ENCODE measurements at places on chromosomes 1 and 21.

DNA sequence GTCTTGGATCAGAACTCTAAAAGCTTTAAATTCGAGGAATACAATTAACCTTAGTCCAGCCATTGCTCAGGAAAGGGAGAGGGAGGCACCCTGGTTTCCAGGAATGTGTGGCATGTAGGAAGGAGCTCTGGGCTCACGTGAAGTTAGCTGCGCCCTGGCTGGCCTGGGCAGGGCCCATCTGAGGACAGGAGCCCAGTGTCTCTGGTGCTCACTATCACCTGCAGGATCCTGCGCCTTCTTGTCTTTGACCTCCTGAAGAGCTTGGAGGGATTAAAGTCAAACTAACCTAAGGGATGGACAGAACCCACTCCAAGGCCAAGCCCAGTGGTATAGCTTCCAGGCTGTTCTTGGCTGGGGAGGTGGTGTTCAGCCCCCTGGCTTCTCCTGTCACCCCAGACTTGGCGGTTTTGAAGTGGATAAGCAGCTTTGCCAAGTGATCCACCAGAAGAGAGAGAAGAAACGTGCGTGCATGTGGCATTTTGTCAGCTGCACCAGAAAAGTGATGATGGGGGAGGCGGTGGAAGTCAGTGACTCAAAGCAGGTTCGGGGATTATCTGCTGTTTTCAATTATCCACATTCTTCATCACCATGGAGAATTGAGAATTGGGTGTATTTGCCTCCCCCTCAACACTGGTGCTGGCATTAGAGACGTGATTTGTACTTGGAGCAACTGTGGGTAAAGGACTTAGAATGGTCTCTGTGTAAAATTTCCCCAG lies 11.9 kb upstream of the KCNN3 start:
- DNase-seq = no peak

GRCh38 chr1:66333466-66334199 lies 200.3 kb upstream of the SGIP1 start:
- no peak for DNase-seq

DNA sequence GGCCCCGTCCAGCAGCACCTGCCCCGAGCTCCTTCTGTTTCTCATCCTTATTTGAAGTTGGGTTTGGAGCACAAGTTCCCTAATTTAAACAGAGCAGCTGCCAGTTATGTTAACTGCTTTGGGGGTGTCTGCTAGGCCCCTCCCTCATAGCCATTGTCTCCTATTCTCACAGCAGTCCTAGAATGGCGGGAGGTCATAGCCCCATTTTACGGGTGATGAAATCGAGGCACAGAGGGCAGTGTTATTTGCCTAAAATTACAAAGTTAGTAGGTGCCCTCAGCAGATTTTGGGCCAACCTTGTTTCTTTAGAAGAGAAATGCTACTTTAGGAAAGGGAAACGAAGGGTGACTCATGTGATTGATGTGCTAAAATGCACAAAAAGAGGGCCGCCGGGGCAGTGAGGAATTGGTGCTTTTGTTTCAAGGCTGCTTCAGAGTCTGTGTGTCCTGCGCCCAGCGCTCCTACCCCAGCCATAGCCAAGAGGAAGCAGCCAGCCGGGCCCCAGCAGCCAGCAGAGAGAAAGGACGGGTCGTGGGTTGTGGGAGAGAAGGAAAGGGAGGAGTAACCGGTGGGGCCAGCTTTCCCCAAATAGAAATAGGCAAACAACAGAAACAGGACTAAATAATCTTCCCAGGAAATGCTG lies 13.0 kb downstream of the VANGL1 start:
- no peak for DNase-seq

DNA sequence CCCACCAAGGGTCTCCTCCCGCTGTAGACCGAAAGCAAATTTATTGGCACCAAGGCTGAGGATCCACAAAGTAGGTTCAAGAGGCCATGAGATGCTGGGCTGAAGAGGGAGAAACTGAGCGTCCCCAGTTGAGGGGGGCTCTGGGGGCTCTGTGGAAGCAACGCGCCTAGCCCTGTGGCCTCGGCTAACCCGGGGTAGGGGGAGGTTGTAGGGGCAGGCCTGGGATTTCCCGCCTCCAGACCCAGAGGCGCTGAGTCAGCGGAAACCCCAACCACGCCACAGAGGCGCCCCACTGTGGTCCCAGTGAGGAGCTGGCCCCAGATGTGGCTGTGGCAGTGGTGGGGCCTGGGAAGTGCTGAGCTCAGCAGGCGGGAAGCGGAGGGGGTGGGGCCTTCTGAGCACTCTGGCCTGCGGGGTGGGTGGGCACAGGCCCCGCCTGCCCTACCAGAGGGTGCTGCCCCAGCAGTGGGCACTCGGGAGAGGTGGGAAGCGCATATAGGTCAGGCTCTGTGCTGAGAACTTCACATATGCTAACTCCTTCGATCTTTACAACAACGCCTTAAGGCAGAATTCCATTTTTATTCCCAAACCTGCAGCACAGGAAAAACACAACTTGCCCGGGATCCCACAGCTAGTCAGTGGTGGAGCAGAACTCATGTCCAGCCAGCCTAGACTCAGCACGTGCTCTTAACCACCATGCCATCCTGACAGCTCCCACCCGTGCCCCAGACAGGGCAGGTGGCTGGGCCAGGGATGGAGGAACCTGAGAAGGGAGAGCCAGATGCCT lies 1.5 kb upstream of the COL16A1 start:
- DNase-seq = peak; percentile 51

DNA sequence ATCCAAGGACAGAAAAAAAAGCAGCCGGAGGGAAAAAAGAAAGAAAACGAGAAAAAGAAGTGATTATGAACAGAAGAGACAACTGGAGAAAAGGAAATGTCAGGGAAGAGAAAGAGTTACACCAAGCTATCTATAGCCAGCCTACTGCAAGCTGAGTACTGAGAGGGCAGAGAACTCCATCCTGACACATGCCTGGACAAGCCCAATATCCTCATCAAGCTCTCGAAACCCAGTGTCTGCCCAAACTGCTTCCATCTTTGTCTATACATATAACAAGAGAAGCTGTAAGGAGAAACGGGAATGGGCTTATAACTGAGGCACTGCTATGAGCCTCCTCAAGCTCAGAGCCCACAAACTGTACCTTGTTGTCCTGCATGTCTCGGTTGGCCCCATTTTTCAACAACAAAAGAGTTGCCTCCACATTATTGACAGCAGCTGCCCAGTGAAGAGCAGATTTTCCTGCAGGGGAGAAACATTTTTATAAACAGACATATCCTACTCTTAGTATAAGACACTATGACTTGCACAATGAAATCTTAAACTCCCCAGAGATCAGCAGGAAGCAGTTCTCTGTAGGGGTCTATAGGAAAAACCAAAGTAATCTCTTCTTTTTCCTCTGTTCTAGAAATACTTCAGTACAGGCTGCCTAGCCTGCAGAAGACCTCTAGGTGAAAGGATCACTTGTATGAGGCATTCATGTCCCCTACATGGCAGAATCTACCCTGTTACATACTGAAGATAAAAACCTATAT lies 21.2 kb upstream of the ADAM30 start:
- DNase-seq = no peak

DNA sequence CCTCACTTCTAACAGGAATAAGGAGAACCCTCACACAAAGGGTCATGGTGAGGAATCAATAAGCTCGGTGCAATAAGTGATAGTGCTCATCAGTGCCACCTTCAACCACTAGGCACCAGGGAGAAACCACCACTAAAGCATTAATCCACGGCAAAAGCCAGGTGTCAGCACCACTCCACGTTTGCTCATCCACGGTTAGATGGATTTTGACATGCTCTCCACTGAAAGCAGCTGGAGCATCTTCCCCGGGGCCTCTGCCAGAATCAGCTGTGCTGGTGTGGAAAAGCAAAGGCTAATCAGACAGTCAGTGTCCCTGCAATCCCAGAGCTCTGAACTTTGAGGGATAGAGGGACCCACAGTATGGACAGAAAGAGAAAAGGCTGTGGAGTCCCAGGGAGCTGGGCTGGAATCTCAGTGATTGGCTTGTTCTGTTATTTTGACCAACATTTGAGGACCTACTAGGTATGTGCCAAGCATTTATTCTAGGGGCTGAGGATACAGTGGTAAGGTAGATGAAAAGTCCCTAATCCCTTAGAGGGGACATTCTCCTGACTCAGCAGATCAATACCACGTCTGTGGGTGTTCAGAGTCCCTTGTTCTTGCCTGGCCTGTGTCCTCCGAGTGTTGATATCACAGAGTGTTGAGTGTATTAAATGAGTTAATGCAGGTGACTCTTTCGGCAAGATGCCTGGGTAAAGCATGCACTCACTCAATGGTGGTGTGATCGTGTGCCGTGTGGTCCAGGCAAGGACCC lies 41.3 kb downstream of the FHAD1 start:
- no peak for DNase-seq

- DNase-seq = no peak
These were observed 6.4 kb downstream of the UTP11 start for GRCh38 chr1:38018864-38019343.

- DNase-seq = no peak
These were observed 3.4 kb downstream of the MEF2D start for GRCh38 chr1:156497078-156497742.

GRCh38 chr1:29655945-29656850 lies 419.9 kb downstream of the PTPRU start:
- DNase-seq = no peak

- DNase-seq = no peak
These were observed 426.5 kb upstream of the NFIA start for GRCh38 chr1:60655679-60656355.

DNA sequence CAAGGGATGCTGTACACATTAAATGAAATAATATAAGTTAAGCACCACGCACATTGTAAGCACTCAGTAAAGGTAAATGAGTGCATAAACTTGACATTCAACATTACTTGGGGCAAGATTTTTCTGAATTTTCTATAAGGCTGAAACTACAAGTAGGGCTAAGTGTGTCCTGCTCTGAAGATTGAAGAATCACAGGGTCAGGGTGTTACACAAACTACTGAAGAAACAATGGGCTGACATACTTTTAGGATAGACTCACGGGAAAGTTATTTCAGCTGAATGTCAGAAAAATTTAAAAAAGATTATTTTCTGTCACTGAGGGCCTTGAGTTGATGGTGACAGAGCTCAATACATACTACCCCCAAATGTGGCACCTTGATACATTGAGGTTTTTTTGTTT lies 644.2 kb upstream of the PLXNA2 start:
- DNase-seq = no peak

- no peak for DNase-seq
These were observed 49.1 kb upstream of the DR1 start for GRCh38 chr1:93296555-93297154.

DNA sequence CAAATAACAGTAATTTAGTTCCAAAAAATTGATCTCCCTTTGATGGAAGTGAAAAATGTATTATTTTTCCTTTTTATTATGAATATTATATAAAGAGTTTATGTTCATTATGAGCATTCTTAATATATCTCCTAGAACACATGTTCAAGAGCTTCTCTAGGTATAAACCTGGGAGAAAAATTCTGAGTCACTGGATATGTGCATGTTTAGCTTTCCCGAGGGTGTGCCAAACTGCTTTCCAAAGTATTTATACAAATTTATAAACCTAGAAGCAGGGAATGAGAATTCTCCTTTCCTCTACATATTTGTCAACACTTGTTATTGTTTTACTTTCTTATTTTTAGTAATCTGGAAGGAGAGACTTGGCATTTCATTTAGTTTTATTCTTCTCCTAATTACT lies 25.0 kb downstream of the XCL2 start:
- no peak for DNase-seq

- DNase-seq = no peak
These were observed 264.4 kb downstream of the PTPRC start for GRCh38 chr1:198903203-198903602.

DNA sequence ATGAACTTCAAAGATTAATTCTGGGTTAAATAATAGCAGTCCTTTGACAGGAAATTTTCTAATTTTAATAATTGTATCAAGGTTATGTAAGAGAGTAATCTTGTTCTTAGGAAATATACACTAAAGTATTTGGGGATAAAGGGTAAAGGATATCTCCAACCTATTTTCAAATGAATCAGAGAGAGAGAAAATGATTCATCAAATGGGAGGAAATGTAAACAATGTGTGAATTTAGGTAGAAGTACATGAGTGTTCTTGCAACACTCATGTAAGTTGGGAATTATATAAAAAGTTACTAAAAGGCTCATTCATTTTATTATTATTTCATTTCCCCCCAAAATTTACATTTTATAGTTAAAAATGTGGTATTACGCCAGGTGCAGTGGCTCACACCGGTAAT lies 20.4 kb upstream of the SIM2 start:
- DNase-seq = no peak

GRCh38 chr1:159091607-159092031 lies 15.1 kb upstream of the AIM2 start:
- DNase-seq = no peak

GRCh38 chr1:243434594-243434993 lies 178.8 kb downstream of the SDCCAG8 start:
- no peak for DNase-seq

GRCh38 chr1:9133870-9134585 lies 5.1 kb upstream of the GPR157 start:
- DNase-seq = no peak

DNA sequence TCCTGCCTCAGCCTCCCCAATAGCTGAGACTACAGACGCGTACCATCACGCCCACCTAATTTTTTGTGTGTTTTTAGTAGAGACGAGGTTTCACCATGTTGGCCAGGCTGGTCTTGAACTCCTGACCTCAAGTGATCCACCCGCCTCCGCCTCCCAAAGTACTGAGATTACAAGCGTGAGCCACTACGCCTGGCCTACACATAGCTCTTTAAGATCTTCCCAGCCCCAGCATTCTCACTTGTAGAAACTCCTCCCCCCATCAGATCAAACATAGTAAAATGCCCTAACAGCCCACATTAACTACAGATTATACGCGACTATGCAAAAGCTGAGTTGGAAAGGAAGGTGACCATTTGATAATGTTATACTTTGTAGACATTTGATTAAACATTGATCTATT lies 634.8 kb downstream of the MATN1 start:
- no peak for DNase-seq

GRCh38 chr1:33898881-33899280 lies 35.0 kb downstream of the HMGB4 start:
- no peak for DNase-seq

DNA sequence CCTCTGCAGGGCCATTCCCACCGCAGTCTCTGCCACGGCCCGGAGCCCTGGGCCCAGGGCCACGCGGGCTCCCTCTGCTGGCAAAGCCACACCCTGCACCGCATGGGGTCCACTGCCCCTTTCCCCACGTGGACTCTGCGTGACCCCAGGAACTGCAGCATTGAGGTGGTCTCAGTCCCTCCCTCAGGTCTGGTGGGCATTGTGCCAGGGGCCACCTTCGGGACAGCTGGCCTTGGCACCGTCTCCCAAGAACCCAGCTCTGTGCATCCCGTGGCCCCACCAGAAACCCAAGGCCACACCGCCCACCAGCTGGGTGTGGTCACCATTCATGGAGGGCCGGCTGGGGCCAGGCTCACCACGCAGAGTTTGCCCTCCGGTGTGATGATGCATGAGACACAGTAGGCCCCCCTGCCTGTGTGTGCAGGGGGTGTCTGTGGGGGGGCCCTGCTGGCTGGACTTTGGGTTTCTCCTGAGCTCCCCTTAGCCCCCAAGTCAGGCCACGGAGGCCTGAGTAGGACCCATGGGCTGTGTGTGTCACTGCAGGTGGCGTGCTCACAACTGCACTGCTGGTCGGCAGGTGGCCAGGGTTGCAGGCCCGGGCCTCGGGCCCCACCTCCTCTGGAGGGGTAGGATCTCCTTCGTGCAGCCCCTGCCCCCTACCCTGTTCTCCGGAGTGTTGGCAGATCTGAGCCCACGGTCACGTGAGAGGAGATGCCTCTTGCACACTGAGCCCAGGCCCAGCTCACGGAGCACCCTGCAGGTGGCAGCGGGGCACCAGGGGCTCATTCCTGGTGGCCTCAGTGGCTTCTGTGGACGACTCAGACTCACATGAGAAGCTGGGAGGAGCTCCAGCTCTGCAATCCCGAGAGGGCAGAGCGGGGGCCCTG lies 5.8 kb downstream of the VWA1 start:
- peak; percentile 39 for DNase-seq

Data from stimulated activated CD8-positive, alpha-beta memory T cell treated with anti-CD3 and anti-CD28 coated beads, Interleukin-15, amount 100 ng/mL, for 24 hours (primary cell).